Peyer's patch (tissue), 4 donors: ENCODE measurements at places on chromosomes 5 and 9.
A peak's percentile ranks its signal among the peaks of the same experiment; 100 is the strongest.

GRCh38 chr9:130189840-130190239 lies 17.6 kb downstream of the NCS1 start:
- no peak for DNase-seq

DNA sequence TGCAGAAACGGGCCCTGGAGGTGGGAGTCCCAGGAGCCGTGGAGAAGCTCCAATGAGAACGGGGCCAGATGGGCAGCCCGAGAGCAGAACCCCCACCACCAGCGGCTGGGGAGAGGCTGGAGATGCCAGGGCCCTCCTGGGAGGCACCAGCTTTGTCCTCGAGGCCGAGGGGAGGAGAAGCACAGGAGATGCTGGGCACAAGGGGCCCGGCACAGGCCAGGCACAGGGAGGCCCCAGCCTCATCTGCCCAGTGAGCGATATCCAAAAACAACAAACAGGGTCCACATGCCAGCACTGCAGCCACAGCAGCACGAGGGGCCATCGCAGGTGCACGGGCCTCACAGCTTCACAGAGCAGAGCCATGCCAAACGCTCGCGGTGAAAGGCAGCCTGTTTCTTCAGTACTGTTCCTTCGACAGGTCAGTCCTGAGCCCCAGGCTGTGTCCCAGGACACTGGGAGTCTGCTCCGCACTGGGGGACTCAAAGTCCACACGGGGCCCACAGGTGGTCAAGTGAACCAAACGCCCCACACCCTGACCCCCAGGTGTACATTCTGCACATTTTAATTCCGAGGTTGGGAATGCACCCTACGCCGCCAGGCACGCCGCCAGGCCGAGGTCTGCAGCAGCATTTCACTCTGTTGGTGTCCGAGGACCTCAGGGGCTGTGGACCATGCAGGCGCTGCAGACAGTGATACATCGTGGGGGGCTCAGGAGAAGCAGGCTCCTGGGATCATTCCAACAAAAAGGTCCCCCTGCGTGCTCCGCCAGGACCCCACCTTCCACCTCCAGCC lies 9.5 kb downstream of the LPCAT1 start:
- peak; percentile 22 for DNase-seq

DNA sequence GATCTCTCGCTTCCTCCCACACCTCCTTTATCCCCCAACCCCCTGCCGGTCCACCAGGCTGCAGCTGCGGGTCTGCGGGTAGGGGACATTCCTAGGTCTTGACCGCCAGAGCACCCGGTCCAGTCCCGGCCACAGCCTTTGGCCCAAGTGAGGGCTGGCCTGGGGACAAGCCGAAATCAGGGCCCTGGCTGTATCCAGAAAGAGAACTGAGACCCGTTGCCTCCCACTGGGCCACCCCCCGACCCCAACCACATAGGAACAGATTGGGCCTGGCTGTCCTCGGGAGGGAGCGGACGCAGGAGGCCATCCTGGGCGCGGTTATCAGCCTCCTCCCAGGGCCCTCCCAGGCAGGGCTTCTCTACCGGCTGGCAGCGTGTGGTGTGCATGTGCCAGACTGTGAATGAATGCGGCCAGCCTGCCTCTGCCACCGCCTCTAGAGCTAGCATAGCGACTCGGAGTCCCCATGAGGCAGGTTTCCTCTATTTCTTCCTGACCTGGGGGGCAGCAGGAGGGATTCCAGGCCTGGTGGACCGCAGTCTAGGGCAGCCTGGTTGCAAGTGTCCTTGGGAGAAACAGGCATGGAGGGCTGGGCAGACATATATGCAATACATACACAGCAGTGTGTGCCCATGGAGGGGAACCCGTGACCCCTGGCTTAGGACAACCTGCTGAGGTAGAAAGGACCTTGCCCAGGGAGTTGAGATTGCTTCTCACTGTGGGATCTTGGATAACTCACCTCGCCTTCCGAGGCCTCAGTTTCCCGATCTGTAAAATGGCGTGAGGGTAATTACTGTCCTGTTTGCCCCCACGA lies 1.2 kb downstream of the N4BP3 start:
- peak; percentile 63 for DNase-seq

DNA sequence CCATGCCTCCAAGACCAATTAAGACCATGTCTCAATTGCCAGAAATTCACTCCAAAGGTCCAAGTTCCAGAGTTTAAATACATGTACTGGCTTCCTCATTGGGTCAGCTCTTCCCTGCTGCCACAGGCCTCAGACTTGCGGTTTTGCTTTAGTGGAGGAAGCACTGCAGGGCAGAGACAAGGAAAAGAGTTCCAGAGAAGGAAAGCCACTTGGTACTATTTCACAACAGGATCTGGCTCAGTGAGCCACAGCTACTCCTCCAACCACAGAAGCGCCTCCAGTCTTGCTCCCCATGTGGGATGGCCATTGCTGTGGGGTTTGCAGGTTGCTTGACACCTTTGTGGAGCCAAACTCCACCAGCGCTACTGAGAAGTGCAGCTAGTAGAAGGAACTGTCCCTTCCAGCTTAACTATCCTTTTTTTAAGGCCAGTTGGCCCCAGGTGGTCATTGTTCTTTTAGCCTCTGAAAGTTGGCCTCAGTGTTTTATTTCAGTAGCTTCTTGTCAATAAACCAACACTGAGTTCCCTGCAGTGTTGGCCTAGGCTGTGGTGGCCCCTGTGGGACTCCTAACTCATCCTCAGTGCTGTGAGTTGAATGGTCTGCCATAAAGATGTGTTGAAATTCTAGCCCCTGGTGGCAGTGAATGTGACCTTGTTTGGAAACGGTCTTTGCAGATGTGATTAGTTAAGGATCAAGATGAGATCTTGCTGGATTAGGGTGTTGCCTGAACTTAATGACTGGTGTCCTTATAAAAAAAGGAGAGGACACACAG lies 93.7 kb upstream of the DAP start:
- DNase-seq = peak; percentile 47

DNA sequence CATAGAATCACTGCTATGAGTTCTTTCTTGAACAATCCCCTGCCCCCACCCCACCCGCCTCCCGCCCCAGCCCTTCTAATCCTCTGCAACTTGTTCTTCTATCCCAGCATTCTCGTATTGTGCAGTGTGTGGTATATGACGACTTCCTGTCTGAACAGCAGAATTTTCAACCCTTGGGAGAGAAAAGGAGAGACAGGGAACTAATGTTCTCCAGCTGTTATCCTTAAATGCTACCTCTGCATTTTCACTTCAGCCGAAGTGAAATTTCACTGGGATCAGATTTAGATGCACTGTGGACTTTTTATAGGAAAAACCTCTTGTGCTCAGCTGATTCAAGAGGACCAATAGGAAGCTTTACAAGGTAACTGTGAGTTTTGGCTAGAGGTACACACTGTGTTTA lies 2.2 kb downstream of the FBXL7 start:
- DNase-seq = no peak

DNA sequence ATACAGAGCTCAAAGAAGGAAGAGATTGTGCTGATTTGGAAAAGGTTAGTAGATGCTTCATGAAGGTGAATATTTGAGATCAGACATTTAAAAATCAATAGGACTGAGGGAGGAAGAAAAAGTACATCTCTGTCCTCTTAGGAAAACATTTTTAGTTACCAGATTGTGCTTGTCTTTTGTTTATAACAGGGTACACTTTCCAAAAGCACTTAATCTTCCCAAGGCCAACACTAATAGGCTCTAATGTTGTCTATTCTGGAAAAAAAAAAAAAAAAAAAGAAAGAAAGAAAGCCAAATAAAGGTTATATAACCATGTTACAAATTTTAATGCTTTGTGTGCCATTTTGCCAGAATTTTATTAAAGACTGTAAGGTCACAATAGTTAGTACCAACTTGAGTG lies 45.5 kb upstream of the SHISAL2B start:
- no peak for DNase-seq

- no peak for DNase-seq
Measured at GRCh38 chr9:104617418-104617817, 586 bp downstream of the OR13C9 start.

DNA sequence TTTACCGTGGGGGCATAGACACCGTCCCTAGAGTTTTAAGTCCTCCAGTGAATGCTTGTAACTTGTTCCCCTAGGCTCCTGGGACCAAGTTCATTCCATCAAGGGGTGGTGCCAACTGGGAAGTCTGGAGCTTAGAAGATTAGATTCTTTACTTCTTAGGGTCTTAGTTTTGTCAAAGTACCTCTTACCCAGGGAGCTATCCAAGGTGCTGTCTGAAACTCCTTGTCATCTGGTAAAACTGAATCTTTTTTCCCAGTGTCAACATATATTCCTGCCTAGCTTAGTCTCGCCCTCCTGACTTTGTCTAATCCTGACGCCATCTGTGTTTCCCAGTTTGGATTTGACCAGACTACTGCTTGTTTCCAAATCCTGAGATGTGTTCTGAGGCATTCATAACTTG lies 41.6 kb downstream of the MAMDC2 start:
- DNase-seq = no peak

DNA sequence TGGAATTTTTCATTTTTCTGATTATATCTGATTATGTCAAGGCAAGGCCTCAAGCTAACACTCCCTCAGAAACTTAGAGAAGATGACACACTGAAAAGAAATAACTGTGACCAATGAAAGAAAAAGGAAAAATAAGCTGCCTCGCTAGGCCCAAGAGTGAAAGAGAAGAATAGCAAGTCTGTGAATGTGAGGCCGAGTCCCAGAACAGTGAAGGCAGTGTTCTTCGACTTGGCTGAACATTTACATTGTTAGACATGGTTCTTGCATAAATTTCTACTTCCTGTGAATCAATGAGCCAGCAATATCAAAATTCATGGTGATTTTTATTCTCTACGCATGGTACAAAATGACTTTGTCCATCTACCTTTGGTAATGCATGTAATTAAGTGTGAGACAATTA lies at the start of gene ATP10B:
TSS of gene ATP10B (minus strand) at position 163 of the 400 bp plus-strand sequence. CDS start 164,137 bp downstream, outside the sequence.
- no peak for DNase-seq

- no peak for DNase-seq
Measured at GRCh38 chr9:132464547-132464946, 54.5 kb downstream of the CFAP77 start.

- no peak for DNase-seq
Measured at GRCh38 chr9:15211815-15212495, 95.1 kb downstream of the TTC39B start.

- no peak for DNase-seq
Measured at GRCh38 chr5:173866858-173867679, 21.1 kb upstream of the CPEB4 start.

DNA sequence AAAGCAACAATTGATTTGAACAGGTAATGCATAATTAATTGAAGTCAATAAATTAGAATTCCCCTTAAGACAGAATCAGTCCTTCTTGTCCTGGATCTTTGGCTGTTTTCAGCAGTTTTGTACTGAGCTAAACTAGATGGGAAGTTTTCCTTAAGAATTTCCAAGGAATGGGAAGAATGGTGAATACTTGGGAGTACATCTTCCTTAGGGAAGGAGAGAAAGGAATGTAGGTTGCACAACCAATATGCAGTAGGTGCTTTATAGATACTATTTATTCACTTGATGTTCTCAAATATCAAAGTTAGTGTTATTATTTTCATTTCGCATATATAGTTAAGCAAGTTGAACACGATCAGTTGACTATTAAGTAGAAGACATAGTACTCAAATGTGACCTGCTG lies 183.5 kb upstream of the MAP1B start:
- DNase-seq = no peak

DNA sequence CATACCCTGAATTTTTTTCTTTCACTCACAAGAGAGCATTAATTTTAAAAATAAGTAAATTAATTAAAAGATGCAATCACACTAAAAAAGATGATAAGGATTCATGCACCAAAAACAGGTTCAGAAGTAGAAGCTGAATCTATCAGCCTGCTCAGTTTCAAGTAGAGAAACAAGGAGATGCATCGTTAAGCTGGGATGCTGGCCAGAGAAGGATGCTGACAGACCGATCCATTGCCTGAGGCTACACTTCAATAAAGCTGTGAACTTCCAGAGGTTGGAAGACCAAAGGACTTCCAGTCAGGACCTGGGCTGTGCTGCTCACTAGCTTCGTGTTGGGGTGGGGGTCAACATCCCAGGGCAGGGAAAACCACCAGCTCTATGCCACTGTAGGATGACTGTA lies 457.7 kb downstream of the EFNA5 start:
- no peak for DNase-seq

- DNase-seq = no peak
Measured at GRCh38 chr5:125484272-125484741, 737.9 kb upstream of the ZNF608 start.

- no peak for DNase-seq
Measured at GRCh38 chr9:121768416-121769015, 117.1 kb downstream of the DAB2IP start.

GRCh38 chr5:131513780-131514179 lies 121.2 kb downstream of the RAPGEF6 start:
- no peak for DNase-seq

GRCh38 chr5:109826426-109826825 lies 136.7 kb downstream of the MAN2A1 start:
- DNase-seq = no peak

GRCh38 chr9:86128235-86128822 lies 29.0 kb upstream of the GOLM1 start:
- no peak for DNase-seq

DNA sequence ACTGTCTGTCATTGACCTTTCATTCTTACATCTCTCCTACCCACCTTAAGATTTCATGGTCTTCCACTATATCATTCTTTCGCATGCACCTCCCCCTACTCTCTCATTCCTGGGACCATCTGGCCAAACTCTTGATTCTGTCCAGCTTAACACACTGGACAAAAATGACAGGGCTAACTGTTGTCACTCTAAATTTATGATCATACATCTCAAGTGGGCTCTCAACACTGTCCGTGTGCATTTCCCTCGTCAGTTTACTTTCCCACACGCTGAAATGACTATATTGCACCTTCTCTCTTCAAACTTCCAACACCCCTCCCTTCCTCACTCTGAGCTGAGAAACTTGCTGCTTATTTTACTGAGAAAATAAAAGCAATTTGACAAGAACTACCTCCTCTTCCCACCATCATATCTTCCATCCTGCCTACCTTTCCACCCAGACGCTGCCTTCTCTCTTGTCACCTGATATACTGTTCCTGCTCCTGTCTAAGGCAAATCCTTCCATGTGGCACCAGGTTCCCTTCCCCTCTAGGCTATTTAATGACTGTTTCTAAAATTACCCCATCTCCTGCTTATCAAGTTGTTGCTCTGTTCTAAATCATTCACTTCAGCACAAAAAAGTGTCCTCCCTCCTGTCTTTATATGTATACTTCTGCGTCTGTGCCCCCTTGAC lies 8.1 kb upstream of the KLF9 start:
- no peak for DNase-seq

DNA sequence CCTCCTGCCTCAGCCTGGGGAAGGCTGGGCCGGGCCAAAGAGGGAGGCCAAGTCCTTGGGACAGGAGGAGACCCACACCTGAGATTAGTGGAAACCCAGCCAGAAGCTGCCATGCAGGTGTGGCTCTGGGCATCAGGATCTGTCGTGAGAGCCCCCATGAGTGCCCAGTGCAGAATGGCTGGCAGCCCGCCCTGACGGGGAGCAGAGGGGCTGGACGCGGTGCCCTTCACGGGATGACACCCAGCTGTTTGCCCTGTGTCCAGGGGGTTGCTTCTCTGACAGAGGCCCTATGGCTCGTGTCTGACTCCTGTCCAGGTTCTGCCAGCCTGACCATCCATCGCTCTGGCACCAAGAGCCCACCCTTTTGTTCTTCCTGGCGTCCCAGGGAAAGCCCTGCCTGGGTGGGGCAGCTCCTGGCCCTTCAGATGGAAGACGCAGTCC lies 8.5 kb downstream of the DIPK1B start:
- DNase-seq = no peak

GRCh38 chr5:154949781-154950180 lies 8.9 kb downstream of the MRPL22 start:
- no peak for DNase-seq
